ENCODE measurements at places on chromosomes 6 and 20. TPM values are rescaled to one million over a fixed set of nuclear protein-coding genes. Genes with fewer than 3 reads are reported as not detected.

SLC22A16 gene
- total RNA-seq, result not detected

GRCh38 chr20:37243937-37244571, 17.6 kb downstream of the GHRH start:
- no peak for DNase-seq

DNA sequence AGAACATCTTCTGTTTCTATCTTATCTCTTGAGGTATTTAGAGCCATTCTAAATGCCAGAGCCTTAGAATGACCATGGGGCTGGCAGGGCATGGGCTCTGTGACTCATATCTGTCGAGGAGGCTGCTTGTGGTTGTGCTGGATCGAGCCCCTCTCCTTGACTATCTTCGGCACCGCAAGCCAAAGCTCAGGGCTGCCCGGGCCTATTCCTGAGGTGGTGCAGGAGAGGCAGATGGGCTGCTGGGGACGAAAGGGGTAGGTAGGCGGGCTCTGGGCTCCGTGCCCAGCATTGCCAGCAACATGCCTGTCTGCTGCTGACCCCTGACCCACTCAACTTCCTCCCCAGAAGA, 89.9 kb downstream of the NOL4L start:
- no peak for DNase-seq

PDYN gene
- total RNA-seq, result not detected

GRCh38 chr6:153758516-153758915, 280.5 kb upstream of the OPRM1 start:
- no peak for DNase-seq

GRCh38 chr20:59013031-59013951, 5.9 kb upstream of the TUBB1 start:
- no peak for DNase-seq

- no peak for DNase-seq
Measured at GRCh38 chr6:160851031-160851430, 140.5 kb upstream of the MAP3K4 start.

POU3F2 gene
- total RNA-seq, result not detected

DNA sequence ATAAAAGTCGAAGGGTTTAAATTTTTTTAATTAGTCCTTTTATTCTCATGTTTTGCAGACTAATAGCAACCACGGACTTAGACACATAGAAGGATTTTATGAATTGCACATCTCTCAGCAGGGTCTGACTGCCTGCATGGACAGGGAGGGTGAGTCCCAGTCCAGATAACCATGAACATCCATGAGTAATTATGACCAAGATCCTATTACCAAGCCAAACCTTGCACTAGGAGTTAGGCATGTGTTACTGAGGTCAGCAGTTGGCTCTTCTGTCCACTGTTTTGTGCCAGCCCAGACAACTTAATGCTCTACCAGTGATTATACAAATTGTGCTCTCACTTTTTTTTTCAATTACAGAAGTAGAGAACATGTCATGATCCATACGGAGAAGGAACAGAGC, 211.2 kb downstream of the MAFB start:
- DNase-seq, result no peak

GRCh38 chr6:56770011-56770520, 127.4 kb upstream of the DST start:
- no peak for DNase-seq

GRCh38 chr20:10119336-10119735, 84.5 kb downstream of the ANKEF1 start:
- DNase-seq, result no peak

GRCh38 chr6:73032586-73032985, 192.7 kb downstream of the KHDC1L start:
- no peak for DNase-seq

DNA sequence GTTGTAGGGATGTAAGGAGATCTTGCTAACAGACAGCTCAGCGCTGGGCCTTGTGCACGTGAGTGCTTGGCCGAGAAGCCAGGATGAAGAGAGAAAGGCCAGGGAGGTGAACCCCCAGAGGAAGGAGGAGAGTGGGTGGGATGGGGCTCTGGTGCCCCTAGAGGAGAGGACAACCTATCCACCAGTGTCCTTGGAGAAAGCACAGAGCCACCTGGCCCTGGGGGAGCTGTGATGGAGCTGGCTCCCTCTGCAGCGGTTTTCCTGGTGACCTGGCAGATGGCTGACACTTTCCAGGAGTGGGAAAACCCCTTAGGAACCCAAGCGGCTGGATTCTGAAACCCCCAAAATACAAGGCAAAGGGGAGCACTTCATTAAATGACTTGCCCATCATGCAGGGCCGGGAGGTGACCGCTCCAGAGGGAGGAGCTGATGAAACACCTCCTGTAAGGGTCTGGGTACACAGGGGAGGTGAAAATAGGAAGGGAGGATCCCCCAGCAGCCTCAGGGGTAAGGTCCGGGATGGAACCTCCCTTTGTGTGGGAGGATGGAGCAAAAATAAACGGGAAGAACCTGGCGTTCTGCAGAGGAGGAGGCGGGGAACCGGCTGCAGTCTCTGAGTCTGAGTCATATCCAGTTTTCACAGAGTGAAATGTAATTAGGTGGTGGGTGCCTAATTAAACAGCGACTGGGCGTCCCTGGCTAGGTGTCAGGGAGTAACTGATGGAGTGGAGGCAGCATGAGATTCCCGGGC, 80.4 kb downstream of the SULF2 start:
- DNase-seq, result no peak

All from mucosa of gallbladder (tissue), 1 donor.